SK-N-DZ (cell line): ENCODE measurements at places on chromosomes 12 and 14.

DNA sequence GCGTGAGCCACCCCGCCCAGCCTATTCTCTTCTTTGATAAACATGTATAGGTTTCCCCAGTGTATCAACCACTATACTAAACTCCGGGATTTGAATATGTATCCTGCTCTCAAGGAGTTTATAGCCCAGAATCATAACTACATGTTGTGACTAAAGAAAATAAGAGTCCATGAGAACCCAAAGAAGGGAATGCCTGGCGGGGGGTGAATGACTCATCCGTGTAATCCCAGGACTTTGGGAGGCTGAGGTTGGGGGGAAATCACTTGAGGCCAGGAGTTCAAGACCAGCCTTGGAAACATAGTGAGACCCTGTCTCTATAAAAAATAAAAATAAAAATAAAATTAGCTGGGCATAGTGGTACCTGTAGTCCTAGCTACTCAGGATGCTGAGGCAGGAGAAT, 57.2 kb downstream of the SIX6 start:
- no peak for DNase-seq

DNA sequence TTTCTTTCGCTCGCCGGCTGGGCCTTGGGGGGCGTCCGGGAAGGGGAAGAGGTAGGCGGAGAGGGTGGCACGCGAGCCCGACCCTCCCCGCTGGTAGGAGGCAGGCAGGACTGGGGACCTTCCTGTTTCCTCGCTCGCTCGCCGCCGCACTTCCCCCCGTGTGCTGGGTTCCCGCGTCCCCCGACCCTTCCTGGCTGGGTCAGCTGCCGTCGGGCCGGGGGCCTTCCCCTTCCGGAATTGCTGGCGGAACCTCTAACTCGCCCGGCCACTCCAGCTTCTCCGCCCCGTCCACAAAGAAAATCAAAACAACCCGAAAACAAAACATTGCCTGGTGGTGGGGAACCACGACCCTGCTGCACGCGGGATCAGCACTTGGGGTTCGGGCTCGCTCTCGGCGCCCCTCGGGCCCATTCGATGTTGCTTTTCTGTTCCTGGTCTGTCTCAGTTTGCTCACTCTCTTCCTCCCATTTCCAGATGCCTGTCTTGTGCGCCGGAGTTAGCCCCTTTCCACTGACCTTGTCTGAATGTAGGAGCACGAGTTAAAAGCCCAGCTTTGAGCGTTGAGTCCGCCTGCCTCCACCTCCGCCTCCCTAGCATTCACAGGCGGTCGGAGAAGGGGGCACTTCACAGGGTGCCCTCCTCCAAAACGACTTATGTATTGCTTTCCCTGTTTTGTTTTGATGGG, 581 bp downstream of the PAPOLA start:
- no peak for DNase-seq

- no peak for DNase-seq
Measured at GRCh38 chr12:98317939-98318899, 197.2 kb upstream of the TMPO start.

GRCh38 chr12:116159175-116159574, 118.3 kb downstream of the MED13L start:
- no peak for DNase-seq

- no peak for DNase-seq
Measured at GRCh38 chr14:94864387-94865195, 94.7 kb upstream of the GSC start.

- no peak for DNase-seq
Measured at GRCh38 chr12:29157486-29157946, 8.4 kb downstream of the FAR2 start.

- DNase-seq, result no peak
Measured at GRCh38 chr12:103505371-103506236, 9.8 kb upstream of the C12orf42 start.

GRCh38 chr12:103731539-103731938, 109.5 kb downstream of the NT5DC3 start:
- no peak for DNase-seq

- no peak for DNase-seq
Measured at GRCh38 chr12:50251619-50252252, 31.6 kb downstream of the LIMA1 start.

- no peak for DNase-seq
Measured at GRCh38 chr12:24679126-24679525, 269.8 kb downstream of the BCAT1 start.

- DNase-seq, result no peak
Measured at GRCh38 chr14:75495882-75496281, 26.4 kb upstream of the BATF start.

GRCh38 chr12:52254965-52255751, 19.3 kb upstream of the KRT86 start:
- DNase-seq, result no peak

DNA sequence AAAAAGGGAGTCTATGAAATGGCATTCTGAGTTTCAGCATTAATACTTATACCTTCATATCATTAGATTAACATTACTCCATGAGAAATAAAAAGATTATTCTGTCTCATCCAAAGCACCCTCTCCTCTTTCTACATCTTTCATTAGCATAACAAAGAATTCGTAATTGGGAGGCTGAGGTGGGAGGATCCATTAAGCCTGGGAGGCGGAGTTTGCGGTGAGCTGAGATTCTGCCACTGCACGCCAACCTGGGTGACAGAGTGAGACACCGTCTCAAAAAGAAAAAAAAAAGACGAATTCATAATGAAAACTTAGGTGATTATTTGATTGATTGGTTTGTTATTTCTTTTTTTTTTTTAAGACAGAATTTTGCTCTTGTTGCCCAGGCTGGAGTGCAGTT, 1.8 kb upstream of the CDK17 start:
- no peak for DNase-seq

- no peak for DNase-seq
Measured at GRCh38 chr12:29398495-29398894, 17.5 kb upstream of the ERGIC2 start.

DNA sequence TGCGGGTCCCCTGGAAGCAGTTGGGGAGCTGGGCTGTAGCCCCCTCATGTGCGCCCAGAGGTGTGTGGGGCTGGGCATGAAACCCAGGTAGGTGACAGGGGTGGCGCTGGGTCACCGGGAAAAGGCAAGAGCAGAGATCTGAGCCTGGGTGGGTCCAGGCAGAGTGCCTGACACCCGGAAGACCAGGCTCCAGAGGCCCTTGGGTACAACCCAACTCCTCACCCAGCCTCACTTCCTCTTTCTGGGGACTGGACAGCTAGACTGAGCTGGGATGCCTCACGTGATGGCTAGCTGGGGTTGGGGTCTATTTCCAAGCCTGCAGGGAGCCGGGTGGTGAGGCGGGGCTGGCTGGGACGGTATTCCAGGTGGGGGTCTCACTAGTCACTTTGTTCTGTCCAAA, 16.3 kb upstream of the CYP46A1 start:
- no peak for DNase-seq

DNA sequence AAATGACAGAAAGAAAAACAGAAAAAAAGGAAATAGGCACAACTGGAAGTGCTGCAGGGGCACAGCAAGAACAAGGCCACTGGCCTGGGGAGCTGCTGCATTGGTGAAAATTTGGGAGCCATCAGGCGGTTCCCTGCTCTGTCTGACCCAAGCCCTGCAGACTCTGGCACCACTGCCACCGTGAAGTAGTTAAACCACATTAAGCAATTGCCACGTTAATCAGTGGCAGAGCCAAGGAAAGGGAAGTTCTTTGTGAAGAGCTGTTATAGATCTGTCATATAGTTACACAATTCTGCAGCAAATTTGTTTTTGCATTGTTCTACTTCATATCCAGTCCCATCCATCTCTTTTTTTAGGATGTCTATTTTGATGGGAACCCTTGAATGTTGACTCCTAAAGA, 915.3 kb downstream of the FSCB start:
- no peak for DNase-seq

DNA sequence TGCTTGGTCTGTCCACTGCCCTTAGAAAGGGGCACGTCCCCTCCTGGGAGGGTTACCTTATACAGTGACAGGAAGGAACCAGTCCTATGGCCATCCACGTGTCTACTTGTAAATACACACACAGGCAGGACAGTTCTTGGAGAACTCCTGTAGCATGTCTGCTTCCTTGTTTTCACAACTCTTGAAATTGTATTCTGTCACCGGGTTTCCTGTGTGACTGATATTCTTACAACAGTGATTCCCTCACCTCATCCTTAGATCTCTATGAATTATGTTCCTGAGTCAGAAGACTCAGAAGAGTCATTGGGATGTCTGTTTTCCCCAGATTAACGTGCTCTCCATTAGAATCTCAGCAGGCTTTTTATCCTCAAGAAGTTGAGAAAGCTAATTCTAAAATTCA, 44.1 kb upstream of the DYNC1H1 start:
- no peak for DNase-seq

DNA sequence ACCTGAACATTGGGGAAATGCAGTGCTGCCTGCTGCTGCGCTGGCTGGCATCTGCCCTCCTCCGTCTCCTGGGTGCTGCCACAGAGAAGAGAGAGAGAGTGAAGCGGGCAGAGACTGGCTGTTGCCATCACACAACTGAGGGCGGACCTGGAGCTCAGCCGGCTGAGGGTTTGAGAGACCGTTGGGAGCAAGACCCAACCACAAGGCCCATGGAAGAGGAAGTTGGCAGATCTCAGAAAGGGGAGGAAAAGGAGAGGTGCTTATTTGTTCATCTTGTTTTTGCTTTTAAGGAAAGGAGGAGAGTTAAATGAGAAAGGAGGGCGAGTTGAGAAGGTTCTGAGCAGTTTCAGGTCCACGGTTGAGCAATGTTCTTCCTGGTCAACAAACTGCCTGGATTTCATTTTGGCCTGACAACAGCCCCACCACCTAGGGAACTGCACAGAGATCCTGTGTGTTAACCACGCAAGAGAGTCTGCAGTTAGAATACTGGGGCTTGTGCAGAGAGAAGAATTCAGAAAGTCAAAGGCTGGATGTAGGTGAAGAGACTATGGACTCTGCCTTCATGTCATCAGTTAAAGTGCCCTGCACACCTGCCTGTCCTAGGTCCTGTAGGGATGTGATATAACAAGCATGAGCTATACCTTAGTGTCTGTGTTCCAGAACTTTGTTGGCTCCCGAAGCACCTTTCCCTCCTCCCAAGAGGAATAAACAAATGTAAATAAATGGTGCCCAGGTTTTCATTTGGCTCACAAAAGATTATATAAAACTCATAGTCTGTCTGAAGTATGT, 124.6 kb downstream of the ETV6 start:
- no peak for DNase-seq

- DNase-seq, result no peak
Measured at GRCh38 chr12:65203376-65203775, 34.0 kb downstream of the LEMD3 start.

GRCh38 chr12:28216016-28216415, 25.8 kb downstream of the CCDC91 start:
- DNase-seq, result no peak

GRCh38 chr14:33369972-33370371, 431.3 kb downstream of the NPAS3 start:
- DNase-seq, result no peak

GRCh38 chr12:65934480-65935115, 110.3 kb downstream of the HMGA2 start:
- DNase-seq, result no peak

DNA sequence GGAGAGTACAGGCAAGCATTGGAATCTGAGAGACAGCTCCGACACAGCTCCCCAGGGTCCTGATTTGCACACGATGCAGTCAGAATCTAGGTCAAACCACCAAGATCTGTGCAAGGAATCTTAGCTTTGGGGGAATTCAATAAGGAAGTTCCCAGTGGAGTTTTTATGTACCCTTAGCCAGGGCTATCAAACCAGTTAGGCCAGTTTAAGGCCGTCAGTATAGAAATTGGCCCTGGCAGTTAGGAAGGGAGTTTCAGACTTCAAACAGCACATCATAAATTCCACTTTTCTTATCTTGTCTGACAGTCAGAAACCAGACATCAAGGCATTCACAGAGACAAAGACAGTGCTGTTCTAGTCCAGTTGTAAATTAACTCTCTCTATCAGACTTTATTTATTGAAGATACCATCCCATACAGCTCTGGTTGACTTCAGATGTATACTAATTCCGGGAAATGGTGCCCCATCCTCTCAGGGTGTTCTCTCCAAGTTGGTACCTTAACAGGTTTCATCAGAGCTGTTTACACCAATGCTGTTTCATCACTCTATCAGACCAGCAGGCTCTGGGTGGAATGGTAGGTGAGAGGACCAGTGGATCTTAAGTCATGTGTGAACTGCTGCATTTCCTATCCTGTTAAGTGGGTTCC, 157.5 kb upstream of the ATF7IP start:
- DNase-seq, result peak; percentile 61

DNA sequence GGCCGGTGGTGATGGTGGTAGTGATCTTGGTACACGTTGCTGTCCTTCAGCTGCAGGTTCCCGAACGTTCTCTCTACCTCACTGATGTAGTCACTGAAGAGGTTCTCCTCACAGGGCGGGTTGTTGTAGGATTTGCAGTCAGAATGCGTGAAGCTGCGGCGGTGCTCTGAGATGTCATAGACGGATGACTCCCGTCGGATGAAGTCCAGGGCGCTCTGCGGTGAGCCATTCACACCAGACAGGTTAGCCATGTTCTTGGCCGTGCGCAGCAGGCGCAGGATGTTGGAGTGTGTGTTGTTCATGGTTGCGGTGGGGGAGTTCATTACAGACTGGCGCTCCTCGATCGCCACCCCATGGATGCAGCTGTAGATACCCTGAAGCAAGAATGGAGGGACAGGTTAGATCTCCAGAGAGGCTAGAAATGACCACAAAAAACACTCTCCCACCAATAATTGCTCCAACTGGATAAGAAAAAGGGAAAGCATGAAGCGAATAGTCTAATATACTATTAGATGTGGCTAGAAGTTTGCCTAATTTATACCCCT, 367.8 kb downstream of the EMP1 start:
- DNase-seq, result no peak

DNA sequence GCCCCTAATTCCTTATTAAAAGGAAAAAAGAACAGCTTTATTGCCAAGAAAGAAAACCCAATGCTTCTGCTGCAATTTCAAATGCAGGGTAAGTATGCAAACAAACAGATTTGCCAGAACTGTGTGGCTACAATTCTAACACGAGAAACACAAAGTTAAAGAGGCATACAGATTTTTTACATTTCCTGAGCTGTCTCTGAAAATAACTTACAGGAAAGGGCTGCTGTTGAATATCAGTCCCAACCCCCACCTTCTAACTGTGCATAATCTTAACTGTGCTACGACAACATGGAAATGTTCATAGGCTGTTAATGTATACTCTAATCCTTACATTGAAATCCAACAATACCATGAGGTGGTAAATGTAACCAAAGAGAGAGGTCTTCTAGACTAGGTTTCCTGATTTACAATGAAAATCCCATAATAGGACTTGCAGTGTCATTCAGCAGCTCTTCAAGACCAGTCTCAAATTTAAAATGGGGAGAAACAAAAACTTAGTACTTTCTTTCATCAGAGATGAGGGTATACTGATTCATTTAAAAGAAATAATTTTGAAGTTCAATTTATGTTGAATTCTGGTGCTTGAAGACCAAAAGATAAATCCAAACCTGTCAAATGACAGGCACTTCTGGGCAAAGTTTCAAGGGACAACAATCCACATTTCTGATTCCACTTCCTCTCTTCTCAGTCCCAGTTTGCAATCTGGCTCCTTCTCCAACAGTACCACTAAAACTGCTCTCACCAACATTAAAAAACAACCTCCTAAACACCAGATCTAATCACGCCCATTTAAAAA, 14.4 kb downstream of the FGD6 start:
- no peak for DNase-seq

GRCh38 chr14:89409961-89410360, 7.1 kb downstream of the FOXN3 start:
- no peak for DNase-seq

- DNase-seq, result no peak
Measured at GRCh38 chr14:80576401-80576800, 365.1 kb upstream of the DIO2 start.
